ENCODE measurements at places on chromosomes 11 and 22. TPM values are rescaled to one million over a fixed set of nuclear protein-coding genes. Genes with fewer than 3 reads are reported as not detected.

Gene INS
- not detected for total RNA-seq

Gene ARHGAP8
- under 0.01 TPM for total RNA-seq

Gene DEPDC5
- 8.5 TPM for total RNA-seq

Gene TIMM10B
- total RNA-seq = 21.4 TPM

Gene KCNK7
- total RNA-seq = 0.13 TPM

Gene TP53I11
- 28.8 TPM for total RNA-seq

Gene DCHS1
- 54.1 TPM for total RNA-seq

Gene OR52I2
- total RNA-seq = not detected

Gene STK33
- total RNA-seq = 0.64 TPM

Gene NEFH
- total RNA-seq = 0.13 TPM

Gene SLC22A8
- not detected for total RNA-seq

Gene RASSF7
- total RNA-seq = 13.9 TPM

Gene CHRM1
- not detected for total RNA-seq

Gene MYOD1
- total RNA-seq = not detected

Gene SLC37A2
- 1.1 TPM for total RNA-seq

Gene IL17REL
- not detected for total RNA-seq

Gene ACR
- total RNA-seq = under 0.01 TPM

Gene PTPRCAP
- 0.51 TPM for total RNA-seq

Gene SERHL2
- 3.8 TPM for total RNA-seq

Gene ZNF215
- total RNA-seq = 1.3 TPM

Gene MMP1
- 425 TPM for total RNA-seq

Gene ARHGAP20
- total RNA-seq = 0.13 TPM

Gene HBG1
- total RNA-seq = not detected

Gene COA4
- total RNA-seq = 39.4 TPM

Gene FAM83F
- not detected for total RNA-seq

Gene OR4X2
- total RNA-seq = not detected

Gene APOBEC3F
- total RNA-seq = 4.4 TPM

Gene SGSM1
- total RNA-seq = 4.1 TPM

Gene SPI1
- total RNA-seq = under 0.01 TPM

Gene GPHA2
- not detected for total RNA-seq

Gene FDXACB1
- total RNA-seq = 1.4 TPM

Gene MUC15
- total RNA-seq = not detected

Gene C11orf65
- total RNA-seq = not detected

Gene PDE2A
- total RNA-seq = 433 TPM

Gene LRRN4CL
- 0.51 TPM for total RNA-seq

Gene GRM5
- total RNA-seq = under 0.01 TPM

Gene CD3E
- not detected for total RNA-seq

Gene ZNF408
- 5.1 TPM for total RNA-seq

Gene CDC45
- total RNA-seq = 8.2 TPM

Gene OR51S1
- total RNA-seq = not detected

Gene C22orf15
- total RNA-seq = 0.38 TPM

Gene EFEMP2
- total RNA-seq = 44.4 TPM

Gene SAA2
- total RNA-seq = not detected

Gene FOSL1
- total RNA-seq = 3.8 TPM

Gene CCS
- total RNA-seq = 34.6 TPM

Gene ARRB1
- 167 TPM for total RNA-seq

Gene WBP2NL
- total RNA-seq = not detected

Gene BMAL1
- 9.6 TPM for total RNA-seq

Gene ANO9
- total RNA-seq = 2.7 TPM

Gene LMF2
- 18.4 TPM for total RNA-seq

Gene BATF2
- 0.39 TPM for total RNA-seq

Gene OR52E8
- total RNA-seq = not detected

Gene TRIM21
- total RNA-seq = 25.9 TPM
